ENCODE measurements at places on chromosomes 11 and 22.

GRCh38 chr11:33551051-33551450, 149.6 kb downstream of the C11orf91 start:
- no peak for DNase-seq

GRCh38 chr11:84333221-84333620, 1047.1 kb upstream of the CCDC90B start:
- no peak for DNase-seq

DNA sequence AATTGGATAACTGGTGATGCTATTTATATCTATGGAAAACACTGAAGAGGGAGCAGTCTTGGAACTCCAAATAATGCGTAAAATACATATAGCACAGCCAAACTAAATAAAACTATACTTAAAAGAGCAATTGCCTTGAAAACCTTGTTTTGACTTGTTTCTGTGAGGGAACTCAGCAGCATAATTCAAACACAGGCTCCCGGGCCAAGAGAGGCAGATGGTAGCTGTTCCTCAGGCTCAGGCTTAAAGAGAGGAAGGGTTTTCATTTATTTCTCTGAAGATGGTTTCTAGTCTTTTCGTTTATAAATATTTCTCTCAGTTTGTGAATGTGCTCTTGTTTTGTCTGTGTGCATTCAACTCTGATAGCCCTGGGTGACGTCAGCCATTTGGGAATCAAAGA, 82.4 kb downstream of the FANCF start:
- no peak for DNase-seq

GRCh38 chr11:28835790-28836189, 727.6 kb downstream of the METTL15 start:
- no peak for DNase-seq

DNA sequence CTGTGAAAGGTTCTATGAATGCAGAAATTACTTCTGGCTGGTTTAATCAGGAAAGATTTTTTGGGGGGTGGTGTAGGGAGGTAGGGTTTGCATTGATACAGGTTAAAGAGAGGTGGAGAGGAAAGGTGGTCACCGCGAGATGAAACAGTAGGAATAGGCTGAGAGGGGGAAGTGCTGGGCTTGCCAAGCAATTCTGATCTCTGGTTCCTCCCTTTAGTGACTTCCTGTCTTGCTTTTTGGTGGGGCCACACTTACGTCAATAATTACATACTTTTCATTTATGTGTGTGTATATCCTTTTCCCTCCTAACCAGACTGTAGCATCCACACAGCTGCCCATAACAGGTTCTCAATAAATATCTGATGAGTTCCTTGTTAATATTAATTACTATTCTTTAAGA, 120.0 kb downstream of the CTNND1 start:
- no peak for DNase-seq
